Stimulated activated CD8-positive, alpha-beta memory T cell treated with anti-CD3 and anti-CD28 coated beads, Interleukin-4, amount 100 ng/mL, for 1 hour (primary cell): ENCODE measurements at places on chromosomes 4 and X.

DNA sequence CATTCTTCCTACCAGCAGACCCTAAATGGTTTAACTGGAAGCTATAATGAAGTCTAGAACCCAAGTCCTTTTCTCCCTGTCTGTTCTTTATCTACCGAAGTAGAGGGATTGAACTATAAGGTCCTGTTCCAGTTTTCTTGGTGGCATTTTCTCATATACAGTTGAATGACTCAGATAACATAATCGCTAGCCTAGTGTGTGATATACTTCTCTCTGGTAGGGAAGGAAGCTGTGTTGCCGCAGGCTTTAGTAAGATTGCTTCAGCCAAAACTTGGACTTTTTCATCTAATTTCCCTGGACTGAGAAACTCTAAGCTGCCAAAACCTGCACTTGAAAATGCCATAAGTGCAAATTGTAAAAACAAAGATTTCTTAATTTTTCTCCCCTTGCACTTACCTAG lies 123.4 kb downstream of the NWD2 start:
- no peak for DNase-seq

- no peak for DNase-seq
Measured at GRCh38 chr4:113760795-113761619, 531 bp downstream of the CAMK2D start.

DNA sequence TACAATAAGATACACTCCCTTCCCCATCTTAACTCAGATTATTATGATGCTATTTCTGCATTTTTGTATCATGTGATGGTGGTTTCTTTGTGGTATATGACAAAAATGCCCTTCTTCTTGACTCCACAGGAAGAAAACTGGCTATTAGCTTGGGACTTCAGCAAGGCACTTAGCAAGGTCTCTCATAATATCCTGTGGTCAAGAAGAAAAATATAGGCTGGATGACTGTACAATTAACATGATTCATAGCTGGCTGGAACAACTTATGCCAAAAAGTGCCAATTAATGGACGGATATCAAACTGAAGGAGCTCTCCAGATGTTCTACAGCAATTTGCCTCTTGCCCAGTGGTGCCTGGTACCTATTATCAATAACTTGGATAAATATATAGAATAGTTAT lies 2.3 kb upstream of the MID1IP1 start:
- DNase-seq = no peak

DNA sequence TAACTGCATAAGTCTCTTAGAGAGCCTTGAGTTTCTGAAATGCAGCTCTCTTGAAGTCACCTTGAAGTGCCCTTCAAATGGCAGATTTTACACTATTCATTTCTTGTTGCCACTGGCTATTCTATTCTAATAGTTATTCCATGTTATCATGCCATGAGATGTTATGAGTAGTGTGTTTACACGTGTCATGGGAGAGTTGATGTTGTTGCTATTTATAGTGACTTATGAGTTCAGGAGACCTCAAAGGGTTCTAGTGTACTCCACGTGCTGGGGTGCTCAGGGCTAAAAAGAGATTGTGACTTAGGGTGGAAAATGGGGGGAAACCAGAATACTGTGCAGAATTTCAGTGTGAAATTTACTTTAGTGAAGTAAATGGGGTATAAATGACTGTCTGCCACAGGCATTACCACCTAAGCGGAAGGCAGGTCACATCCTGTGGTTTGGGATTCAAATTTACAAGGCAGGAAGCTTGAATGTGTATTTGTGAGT lies 77.1 kb upstream of the SLC4A4 start:
- no peak for DNase-seq

DNA sequence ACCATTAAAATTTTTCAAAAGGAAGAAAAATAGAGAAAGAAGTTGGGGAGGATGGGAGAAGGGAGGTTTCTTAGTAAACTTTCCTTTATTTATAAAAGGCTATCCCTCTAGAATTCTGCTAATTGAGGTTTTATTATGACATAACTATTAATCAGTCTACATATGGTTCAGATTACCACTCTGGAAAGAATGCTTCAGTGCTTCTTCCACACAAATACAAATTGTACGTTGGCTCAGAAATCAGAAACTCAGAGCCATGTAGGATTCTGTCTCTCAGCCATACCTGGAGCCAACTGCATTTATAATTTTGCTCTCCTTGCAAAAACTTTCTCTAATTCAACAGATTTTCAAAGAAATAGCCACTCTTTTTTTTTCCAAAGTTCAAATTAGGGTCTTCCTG lies 37.1 kb downstream of the SRPX start:
- no peak for DNase-seq

DNA sequence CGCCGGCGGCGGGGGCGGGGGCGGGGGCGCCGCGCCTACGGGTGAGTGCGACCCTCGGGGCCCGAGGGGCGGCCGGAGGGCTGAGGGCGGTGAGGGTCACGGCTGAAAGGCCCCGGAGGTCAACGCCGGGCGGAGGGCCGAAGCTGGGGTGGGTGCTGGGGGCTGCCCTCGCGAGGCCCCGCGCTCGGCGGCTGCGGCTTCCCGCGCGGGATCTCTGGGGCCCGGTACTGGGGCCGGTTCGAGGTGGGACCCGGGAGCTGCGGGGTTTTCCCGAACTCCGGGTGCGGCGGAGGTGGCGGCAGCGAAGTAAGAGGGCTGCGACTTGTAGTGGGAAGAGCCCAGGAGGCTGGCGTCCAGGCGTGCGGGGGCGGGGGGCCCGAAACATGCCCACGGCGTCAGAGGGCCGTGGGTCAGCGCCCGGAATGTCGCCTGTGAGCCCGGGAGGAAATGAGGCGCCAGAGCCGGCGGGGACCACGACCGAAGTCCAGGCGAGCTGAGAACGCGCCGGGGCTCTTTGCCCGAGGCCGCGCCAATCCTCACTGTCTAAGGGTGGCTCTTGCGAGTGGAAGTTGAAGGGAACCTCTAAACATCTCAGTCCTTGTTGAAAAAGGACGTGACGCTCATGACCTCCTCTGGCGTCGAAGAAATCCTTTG lies 407 bp downstream of the IL13RA1 start:
- no peak for DNase-seq

GRCh38 chr4:76028350-76028765 lies 5.1 kb upstream of the CXCL10 start:
- DNase-seq = no peak

DNA sequence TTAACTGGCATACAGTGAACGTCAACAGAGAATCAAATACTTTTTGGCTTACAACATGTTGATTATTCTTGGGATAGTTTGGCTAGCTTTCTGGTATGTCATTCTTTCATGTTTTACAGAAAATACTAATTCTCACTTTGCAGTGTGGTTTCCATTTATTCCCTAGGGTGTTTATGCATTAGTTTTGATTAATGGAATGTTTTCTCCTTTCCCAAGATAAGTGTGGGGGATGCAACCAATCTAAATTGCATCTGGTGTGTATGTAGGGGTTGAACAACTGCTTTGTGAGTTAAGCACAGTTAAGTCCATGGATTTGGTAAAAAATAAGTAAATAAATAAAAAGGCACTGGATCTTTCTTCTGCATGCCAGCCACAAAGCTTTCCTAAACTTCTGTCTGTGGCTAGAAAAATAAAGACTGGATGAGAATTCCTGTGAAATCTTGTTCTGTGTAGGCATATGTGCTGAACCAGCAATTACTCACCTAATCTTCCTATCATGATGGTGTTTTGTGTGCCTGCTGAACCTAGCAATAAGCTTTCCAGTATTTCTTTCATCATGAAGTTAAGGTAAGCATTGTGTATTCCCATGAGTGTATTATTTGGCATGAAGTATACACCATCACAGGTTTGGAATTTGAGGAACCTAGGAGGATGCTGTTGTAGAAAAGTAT lies 50.6 kb upstream of the TENM3 start:
- no peak for DNase-seq

DNA sequence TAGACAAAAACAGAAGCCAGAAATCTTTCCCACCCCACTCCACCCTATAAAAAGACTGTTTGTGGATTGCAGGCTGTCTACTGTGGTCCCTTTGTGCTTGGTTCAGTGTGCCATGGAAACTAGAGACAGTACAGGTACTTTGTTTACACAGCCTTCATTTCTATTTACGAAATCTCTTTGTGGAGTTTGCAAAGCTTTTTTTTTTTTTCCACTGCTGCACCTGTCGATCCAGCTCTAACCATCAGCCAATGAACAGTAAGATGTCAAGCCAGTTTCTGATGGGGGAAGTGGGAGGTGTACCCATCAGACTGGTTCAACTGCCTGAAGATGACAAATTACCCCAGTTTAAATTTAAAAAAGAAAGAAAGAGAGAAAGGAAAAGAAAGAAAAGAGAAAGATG lies 20.2 kb upstream of the LRBA start:
- DNase-seq = no peak
